ENCODE measurements at places on chromosomes 2 and 18. TPM values are rescaled to one million over a fixed set of nuclear protein-coding genes. Genes with fewer than 3 reads are reported as not detected.

- no peak for DNase-seq
These were observed 80.1 kb downstream of the KCNS3 start for GRCh38 chr2:17958466-17959092.

DNA sequence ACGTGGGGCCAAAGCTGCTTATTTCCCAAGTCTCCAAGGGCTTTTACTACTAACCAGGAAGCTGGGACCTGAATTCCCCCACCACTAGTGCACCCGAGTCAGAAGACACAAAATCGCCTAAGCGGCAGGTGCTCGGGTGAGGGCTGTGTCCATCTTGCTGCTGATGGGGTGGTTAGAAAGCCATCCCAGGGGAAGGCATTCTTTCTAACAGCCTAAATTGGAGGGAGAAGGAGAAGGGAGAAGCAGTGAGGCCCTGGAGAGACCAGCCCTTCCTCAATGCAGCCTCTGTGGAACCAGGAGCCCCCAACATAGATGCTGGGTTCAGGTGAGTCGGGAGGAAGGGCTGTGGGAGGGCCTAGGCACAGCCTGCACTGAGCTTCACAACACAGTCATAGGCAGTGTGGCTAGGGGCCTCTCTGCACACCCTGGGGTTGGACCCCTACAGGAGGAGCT, 1.9 kb upstream of the PROM2 start:
- no peak for DNase-seq

GRCh38 chr18:73975266-73975665, 172.4 kb downstream of the FBXO15 start:
- DNase-seq: no peak

- DNase-seq: no peak
These were observed 4.0 kb upstream of the RMC1 start for GRCh38 chr18:23499291-23499781.

MEP1B gene
- total RNA-seq: not detected

CYP27A1 gene
- 1.6 TPM for total RNA-seq

RNF144A gene
- 13.0 TPM for total RNA-seq
